ENCODE measurements at places on chromosomes 16 and 17. TPM values are rescaled to one million over a fixed set of nuclear protein-coding genes. Genes with fewer than 3 reads are reported as not detected.

Gene TEX14
- 0.31 TPM for total RNA-seq

DNA sequence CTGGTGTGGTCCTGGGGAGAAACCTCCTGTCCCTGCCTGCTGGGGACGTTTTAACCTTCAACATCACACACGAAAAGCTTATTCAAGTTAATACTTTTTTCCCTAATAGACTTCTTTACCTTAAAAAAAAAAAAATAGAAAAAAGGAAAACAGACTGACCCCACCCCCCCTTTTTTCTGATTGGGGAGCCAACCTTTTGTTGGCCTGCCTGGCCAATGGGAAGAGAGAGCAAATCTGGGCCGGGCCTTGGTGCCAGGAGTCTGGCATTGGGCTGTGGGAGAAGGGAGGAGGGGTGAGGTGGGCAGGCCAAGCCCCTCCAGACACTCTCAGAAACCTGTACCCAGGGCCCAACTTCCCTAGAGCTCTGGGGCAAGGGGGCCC lies 3.0 kb downstream of the CBX8 start:
- DNase-seq: no peak

GRCh38 chr17:49987290-49987585 lies 7.8 kb downstream of the DLX3 start:
- DNase-seq: no peak

DNA sequence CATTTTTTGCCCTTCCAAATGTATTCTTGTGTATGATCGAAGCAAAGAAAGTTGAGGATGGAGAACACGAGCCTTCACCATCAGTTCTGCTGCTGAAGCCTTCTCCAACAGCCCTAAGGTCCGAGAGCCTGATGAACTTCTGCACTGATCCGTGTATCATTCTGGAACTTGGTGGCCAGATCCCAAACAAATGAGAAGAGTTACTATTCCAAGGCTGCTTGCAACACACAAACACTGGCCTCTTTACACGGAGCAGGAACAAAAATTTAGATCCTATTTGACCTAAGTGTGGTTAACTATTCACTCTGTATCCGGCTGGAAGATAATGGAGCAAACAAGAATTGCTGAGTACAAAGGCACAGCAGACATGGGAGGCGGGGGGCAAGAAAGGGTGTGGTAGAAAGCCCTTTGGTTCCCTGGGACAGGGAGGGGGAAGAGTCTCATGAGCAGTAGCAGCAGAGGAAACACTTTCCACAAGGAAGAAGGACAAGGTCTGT lies 282.9 kb downstream of the SOX9 start:
- no peak for DNase-seq

DNA sequence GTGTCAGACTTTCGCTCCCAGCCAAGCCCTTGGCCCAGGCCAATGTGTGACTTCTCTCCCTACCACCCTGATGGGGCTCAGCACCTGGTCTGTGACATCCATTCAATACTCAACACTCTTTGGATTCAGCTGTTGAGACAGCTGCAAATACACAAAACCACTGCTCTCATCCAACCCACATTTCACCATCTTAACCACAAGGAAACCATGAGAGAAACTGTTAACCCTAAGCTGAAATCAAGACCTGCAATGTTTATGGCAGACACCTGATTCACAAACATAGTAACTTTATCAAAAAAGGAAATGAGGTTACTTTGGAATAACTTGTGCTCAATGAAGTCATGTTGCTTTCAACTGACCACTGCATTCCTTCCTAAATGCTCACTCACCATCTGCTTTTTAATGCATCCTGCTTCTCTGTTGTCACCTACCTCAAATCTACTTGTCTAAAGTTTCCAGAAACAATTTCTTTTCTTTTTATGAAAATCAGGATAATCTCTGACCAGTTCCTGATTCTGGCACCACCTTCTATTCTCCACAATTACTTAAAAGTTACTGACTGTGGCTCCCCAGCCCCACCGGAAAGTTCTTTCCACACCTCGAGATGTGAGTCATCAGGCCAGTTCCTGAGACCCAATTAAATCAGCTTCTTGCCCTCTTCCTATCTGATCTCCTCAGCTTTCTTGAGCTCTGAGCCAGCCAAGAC lies 88.2 kb downstream of the NOG start:
- DNase-seq: no peak

DNA sequence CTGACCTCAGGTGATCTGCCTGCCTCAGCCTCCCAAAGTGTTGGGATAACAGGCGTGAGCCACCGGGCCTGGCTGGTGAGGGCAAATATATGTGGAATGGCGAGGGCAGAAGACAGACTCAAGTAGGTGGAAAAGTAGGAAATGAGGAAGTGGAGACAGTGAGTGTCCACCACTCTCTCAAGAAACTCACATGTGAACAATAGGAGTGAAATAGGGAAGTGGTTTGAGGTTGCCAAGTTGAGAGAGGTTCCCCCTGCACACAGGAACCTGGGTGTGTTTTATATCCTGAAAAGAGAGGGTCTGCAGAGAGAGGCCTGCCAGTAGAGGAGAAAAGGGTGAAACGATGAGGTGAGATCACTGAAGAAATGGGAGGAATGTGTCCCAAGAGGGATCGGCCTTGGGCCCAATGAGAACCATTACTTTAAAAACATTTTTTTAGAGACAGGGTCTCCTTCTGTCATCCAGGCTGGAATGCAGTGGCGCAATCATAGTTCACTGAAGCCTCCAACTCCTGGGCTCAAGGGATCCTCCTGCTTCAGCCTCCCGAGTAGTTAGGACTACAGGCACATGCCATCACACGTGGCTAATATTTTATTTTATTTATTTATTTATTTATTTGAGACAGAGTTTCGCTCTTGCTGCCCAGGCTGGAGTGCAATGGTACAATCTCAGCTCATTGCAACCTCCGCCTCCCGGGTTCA lies 17.1 kb upstream of the CORO1A start:
- DNase-seq: no peak

GRCh38 chr17:17395246-17395802 lies 81.5 kb upstream of the MED9 start:
- DNase-seq: no peak

DNA sequence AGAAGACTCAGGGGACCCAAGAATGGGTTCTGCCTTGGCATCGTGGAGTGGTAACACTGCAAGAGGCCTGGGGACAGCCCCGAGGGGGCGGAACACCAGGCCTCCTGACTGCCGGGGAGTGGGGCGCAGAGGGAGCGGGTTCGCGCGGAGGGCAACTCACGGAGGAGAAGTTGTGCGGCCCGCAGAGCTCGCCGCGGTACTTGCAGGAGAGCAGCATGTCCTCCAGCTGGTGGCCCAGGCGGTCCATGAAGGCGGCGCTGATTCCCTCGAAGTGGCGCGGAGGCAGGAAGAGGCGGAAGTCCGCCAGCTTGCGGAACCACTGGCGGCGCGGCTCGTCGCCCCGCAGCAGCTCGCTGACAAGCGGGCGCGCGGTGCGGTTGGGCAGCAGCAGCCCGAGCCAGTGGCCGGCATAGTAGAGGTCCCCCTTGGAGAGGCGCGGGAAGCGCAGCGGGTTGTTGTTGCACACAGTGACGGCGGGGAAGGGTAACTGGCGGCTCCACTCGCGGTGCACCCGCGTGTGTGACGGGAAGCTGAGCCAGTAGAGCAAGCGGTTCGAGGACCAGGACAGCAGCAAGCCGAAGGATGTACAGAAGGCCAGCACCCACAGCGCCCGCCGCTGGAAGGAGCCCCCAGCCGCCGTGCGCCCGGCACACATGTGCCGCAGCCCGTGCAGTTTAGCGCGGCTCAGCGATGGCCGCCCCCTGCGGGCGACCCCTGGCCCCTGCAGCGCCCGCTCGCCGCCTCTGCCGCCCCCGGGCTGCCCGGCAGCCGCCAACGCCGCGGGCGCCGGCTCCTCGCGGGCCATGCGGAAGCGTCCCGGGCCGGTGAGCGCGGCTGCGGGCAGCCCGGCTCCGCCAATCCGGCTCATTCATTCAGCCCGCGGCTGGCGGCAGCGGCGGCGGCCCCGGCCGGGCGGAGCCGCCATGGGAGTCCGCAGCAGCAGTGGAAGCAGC lies 1.6 kb downstream of the ASIC2 start:
- no peak for DNase-seq

- no peak for DNase-seq
Observed at GRCh38 chr16:70438585-70438968, 323 bp downstream of the ST3GAL2 start.

DNA sequence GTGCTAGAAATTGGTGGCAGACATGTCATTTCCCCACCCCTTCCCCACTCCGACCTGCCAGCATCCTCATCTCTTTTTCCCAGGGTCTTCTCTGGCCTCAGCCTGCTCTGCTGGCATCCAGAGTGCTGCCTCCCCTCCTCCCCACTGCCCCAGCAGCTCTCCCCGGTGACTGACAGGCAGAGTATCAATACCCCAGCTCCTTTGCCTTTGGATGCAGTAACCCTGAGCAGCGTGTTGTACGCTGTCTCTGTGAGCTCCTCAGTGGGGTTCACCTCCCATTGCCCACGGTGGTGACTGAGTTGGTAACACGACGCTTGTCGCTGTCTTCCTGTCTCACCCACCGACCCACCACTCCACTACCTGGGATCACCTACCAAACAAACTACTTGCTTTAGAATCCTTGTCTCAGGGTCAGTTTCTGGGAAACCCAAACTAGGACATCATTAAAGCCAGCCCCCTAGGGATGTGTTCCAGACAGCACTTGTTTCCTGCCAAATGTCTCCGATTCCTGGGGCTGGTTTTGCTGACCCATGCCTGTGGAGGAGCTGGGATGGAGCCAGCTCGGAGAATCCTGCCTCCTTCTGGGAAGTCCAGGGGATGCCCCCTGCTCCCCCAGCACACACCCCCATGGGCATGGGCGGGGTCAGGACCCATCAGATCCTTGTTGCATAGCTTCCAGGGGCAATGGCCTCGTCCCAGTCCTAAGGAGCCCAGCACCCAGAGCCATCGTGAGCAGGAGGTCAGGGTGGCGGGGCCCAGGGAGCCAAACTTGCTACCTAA lies 8.3 kb upstream of the SBK1 start:
- no peak for DNase-seq

GRCh38 chr16:86809458-86809955 lies 231.2 kb downstream of the FOXL1 start:
- DNase-seq: no peak

All from occipital lobe (tissue), 3 donors.